ENCODE measurements at places on chromosomes 3 and 15. TPM values are rescaled to one million over a fixed set of nuclear protein-coding genes. Genes with fewer than 3 reads are reported as not detected.

DNA sequence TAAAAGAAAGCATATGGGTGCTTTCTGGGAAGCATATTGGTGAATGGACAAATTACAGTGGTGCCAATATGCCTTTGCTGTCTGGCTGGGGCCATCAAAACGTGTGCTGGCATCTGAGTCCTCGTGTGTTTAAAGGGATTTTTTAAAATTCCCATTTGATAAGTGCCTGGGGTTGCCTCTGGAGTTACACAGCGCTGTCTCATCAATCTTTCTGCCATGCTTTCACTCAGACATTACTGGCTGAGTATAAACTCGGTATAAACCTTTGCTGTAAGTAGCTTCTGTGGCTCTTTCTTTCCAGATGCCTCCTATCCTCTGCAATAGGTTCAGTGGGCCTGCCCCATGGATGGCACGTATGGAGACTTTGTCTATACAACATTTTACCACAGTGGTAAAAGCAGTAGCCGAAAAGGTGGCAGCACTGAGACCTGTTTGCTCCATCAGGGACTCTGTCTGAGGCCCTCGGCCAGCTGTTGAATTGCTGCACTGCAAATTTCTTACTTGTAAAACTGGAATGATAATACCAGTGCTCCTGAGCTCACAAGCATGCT lies 195.5 kb downstream of the LPP start:
- peak; percentile 18 for DNase-seq

DNA sequence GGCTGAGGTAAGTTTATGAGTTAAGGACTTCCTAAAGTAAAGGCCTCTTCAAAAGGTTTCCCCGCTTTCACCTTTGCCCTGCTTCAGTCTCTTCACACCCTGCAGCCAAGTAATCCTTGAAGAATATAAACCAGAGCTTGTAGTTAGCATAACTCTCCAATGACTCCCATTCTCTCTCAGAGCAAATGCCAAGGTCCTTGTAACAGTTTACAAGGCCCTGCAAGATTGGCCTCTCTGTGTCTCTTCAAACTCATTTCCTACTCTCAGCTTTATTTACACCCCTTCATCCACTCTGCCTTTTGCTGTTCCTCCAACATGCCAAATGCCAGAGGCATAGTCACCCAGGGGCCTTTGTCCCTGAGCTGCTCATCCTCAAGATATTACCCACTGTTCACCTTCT lies 60.5 kb upstream of the MME start:
- no peak for DNase-seq

DNA sequence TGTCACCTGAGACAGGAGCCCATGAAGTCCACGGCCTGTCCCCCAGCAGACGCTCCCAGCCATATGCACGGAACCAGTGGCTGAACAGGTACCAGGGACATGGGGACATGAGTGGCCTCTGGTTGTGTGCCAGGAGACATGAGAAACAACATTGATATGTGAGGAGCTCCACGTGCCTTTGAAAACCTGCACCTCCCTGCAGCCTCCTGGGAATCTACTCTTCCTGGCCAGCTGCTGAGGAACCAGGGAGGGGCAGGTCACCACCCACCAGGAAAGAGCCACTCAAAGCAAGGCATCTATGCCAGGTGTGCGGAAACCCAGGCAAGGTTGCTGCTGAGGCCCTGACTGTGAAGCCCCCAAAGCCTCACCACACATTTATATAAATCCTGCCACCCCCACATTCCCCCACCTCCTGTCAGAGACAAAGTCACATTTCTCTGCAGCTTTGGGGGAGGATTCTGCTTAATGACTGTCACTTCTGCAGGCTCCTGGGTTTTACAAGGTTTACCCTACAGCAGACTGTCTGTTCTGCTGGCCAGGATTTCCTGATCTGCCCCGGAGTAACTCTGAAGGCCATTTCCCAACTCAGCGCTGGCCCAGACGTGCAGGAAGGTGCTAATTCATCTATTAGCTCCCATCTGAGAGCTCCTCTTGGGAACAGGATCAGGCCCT lies 110.8 kb downstream of the ADCY5 start:
- no peak for DNase-seq

The NR2E3 gene
- 0.12 TPM for polyA plus RNA-seq

GRCh38 chr3:171113716-171114115 lies 87.2 kb upstream of the SLC2A2 start:
- no peak for DNase-seq

- DNase-seq = no peak
Observed at GRCh38 chr3:71809321-71810026, 24.5 kb upstream of the PROK2 start.

DNA sequence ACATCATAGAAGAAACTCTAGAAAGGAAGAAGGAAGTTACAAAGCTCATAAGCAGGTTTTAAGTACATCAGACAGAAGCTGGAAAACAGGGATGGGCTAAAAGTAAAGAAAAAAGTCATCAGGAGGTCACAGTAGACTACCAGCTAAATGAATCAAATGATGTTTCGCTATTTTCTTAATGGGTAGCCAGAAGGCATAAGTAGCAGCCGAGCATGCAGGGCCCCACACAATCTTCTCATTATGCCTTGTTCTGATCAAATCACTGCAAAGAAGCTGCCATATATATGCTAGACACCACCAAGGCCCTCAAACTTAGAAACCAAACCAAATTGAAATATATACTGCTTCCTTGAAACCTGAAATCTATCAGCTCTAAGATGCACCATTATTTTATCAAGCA lies 349.1 kb downstream of the ULK4 start:
- no peak for DNase-seq

The ZFYVE19 gene
- polyA plus RNA-seq = 31.9 TPM

The SLC27A2 gene
- 0.10 TPM for polyA plus RNA-seq

- no peak for DNase-seq
Observed at GRCh38 chr3:30181178-30181465, 425.3 kb upstream of the TGFBR2 start.

- DNase-seq = peak; percentile 10
Observed at GRCh38 chr3:22729212-22729611, 473.9 kb upstream of the UBE2E2 start.

The RETNLB gene
- not detected for polyA plus RNA-seq

- no peak for DNase-seq
Observed at GRCh38 chr3:128352326-128352725, 114.4 kb downstream of the DNAJB8 start.

GRCh38 chr15:68792901-68793766 lies 27.6 kb downstream of the ANP32A start:
- peak; percentile 32 for DNase-seq
